ENCODE measurements at places on chromosomes 7 and 10.
A peak's percentile ranks its signal among the peaks of the same experiment; 100 is the strongest.

DNA sequence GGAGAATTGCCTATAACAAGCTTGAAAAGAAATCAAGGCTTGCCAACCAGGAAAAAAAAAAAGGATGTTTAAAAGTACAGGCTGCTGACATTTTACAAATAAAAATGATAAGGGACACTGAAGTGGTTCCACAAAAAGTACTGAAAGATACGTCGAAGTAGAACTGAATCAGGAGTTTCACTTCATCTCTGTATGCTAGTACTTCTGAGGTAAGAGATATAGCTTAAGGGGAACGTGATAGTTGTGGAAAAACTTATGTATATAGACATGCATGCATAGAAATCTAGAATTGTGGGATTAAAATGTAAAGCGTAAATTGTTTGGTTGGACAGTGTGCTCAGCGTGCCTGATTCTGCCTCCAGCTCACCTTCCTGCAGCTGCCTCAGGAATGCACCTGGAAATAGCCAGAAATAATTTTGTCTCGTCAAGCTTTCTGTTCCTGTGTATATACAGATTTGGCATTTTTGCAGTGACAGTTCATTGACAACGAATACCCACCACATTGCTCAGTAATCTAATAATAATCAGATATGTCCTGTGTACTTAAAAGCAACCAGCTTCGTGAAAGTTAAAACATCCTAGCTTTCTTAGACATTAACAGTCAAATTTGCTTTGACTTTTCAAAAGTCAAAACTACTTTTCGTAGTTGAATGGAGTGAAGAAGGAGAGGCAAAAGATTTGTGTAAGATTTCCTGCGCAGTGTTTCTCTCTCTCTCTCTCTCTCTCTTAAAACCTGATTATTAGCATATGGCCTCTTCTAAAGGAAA is 1.4 kb downstream of the SOSTDC1 start:
- DNase-seq, result no peak

DNA sequence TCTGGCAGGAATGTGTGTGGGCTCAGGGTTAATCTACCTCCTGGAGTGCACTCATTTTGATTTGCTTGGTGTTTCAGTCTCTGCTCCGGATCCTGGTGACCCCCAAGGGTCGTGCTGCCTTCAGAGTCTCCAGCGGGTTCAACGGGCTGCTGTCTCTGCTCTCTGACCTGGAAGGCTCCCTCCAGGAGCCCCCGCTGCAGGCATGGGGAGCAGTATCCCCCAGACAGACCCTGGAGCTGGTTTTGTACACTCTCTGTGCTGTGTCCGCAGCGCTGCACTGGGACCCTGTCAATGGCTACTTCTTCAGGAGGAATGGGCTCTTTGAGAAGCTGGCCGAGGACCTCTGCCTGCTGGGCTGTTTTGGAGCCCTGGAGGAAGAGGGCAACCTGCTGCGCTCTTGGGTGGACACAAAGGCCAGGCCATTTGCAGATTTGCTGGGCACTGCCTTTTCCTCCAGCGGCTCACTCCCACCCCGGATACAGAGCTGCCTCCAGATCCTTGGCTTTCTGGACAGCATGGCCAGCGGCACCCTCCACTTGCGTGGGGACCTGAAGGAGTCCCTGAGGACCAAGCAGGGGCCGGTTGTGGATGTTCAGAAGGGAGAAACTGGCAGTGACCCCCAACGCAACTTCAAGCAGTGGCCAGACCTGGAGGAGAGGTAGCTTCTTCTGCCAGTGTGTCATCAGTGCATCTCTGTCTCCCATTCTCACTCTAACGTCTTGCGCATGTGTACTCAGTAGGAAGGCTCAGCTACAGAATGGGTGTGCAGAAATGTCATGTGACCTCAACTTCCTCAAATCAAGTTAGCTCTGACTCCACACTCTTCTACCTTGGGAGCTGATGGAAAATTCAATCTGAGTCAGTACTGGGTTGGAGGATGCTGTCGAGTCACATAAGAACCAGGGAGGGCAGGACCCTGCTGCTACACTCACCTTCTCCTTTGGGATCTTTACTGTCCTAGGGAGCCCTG is 58.5 kb downstream of the WDFY4 start:
- no peak for DNase-seq

- no peak for DNase-seq
Observed at GRCh38 chr7:69367780-69368179, 230.5 kb upstream of the AUTS2 start.

GRCh38 chr10:15758618-15759017 is 38.9 kb upstream of the ITGA8 start:
- DNase-seq, result no peak

GRCh38 chr10:116132780-116133399 is 140.1 kb downstream of the GFRA1 start:
- no peak for DNase-seq

GRCh38 chr7:56495165-56495564 is 378.9 kb upstream of the NUPR2 start:
- no peak for DNase-seq

DNA sequence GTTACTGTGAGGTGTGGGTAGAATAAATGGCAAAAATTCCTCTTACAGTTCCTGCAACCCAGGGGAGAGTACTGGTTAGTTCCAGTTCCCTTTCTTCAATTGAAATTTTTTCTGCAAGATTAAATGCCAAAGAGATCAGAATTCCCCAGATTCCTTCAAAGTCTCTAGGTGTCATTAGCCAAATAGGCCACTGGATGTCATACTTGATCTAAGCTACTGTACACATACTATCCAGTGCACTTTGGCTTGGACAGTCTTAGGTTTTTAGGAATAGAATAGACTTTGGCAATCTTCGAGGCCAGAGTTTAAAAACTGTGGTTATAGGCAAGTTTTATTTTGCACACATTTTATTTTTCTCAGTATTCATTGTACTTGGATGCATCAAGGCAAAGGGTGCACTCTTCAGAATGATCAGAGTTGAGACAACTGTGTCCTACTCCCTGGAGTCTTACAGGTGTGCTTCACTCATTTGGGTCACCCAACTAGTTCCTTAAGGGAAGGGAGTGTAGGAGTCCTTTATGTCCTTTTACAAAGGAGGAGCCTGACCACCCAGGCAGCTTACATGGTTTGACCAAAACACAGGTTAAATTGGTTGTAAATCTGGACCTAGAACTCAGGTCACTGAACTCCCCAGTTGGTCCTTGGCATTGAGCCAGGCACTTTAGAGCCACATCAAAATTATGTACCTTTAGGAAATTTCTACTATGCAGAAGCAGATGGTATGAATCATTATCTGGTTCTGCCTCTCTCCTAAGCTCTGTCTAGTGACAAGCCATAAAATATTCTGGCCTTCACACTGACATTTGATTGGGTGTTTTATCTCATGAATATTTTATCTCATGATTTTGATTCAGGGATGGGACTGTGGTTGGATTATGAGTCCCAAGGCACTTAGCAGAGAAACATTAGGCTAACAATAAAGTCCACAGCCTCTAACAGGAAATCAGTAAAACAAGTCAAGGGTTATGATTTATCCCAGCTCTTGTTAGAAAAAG is 49.5 kb downstream of the ASAH2B start:
- DNase-seq, result no peak

DNA sequence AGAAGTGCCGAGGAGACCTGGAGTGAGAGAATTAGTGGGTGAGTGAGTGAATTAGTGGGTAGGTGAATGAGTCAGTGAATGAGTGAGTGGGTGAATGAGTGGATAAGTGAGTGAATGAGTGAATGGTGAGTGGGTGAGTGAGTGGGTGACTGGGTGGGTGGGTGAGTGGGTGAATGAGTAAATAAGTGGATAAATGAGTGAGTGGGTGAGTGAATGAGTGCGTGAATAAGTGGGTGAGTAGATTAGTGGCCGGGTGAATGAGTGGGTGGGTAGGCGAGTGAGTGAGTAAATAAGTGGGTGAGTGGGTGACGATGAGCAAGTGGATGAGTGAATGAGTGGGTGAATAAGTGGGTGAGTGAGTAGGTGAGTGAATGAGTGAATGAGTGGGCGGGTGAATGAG is 243.7 kb upstream of the MGMT start:
- DNase-seq, result no peak

GRCh38 chr10:62422068-62422590 is 48.0 kb downstream of the ZNF365 start:
- no peak for DNase-seq

DNA sequence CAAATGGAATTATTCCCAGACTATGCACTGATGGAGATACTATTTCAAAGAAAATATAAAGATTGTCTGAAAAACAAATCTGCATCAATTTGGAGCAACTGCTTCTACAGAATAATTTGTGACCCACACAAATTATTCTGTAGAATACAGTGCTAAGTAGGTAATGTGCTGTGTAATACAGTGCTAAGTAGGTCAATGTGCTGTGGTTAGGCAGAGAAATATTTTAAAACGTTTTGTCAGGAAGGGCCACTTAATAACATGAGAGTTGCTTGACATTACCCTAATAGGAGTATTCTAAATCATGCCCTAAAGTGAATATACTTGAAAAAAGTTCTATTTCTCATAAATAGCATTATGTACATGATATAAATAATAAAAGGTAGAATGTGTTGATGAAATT is 116.5 kb upstream of the KCND2 start:
- no peak for DNase-seq

- no peak for DNase-seq
Observed at GRCh38 chr10:132591166-132591971, 53.8 kb downstream of the INPP5A start.

DNA sequence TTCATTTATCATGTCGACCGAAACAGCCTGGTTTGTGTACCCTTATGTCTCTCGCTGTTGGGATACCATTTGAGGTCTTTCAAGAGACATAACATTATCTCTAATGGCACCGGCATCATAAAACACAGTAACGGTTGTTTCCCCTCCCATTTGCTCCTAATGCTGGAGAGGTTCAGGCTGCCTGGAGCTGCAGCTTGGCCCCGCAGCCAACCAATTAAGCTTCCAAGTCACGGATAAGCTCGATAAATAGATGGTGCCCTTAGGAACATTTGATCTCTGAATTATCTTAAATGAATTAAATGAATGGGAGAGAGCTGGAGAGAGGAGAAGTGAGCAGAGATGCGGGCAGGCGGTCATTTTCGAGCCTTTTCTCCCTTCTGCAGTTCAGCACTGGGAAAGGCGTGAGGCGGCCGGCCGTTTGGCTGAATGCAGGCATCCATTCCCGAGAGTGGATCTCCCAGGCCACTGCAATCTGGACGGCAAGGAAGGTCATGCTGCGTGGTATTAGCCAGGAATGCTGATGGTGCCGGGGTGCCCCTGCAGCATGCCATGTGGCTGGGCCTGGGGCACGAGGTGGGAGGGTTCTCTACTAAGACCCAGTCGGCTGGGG is 12.6 kb downstream of the CPA4 start:
- no peak for DNase-seq

GRCh38 chr10:44806950-44807349 is 104.2 kb upstream of the TMEM72 start:
- DNase-seq, result no peak

- no peak for DNase-seq
Observed at GRCh38 chr7:151877911-151878835, 1.3 kb upstream of the PRKAG2 start.

GRCh38 chr10:13421382-13421917 is 73.4 kb upstream of the SEPHS1 start:
- DNase-seq, result no peak

- DNase-seq, result no peak
Observed at GRCh38 chr10:22736134-22736533, 21.8 kb upstream of the PIP4K2A start.

DNA sequence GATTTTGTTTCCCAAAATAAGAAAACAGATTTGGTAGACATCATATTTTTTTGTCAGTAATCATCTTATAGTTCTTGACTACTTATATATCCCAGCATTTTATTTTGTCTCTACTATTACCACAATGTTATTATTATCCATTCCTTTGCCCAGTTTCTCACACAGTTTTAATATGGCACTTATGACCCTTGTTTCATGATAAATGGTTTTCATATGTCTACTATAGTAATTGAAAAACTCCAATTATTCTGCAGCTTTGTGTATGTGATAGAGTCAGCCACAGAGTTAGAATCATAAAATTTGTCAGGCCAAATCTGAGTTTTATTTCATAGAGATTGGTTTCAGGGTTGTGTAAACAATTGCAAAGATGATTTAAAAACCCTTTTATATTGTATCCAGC is 203.9 kb downstream of the MALRD1 start:
- no peak for DNase-seq

DNA sequence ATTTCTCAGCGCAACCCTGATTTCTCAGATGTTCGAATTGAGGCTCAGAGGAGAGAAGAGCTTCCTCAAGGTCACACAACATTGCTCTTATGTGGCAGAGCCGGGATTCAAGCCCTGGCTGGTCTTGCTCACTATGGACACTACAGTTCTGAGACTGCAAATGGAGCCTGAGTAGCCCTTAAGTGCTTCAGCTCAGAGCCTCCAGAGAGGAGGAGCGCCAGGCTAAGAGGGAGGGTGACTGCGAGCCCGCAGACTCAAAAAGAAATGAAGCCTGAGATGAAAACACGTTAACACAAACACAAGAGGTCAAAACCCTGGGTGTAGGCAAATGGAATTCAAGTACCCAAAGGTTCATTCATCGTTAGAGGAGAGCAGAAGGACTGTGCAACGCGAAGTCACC is 13.9 kb downstream of the ARHGAP22 start:
- DNase-seq, result no peak

DNA sequence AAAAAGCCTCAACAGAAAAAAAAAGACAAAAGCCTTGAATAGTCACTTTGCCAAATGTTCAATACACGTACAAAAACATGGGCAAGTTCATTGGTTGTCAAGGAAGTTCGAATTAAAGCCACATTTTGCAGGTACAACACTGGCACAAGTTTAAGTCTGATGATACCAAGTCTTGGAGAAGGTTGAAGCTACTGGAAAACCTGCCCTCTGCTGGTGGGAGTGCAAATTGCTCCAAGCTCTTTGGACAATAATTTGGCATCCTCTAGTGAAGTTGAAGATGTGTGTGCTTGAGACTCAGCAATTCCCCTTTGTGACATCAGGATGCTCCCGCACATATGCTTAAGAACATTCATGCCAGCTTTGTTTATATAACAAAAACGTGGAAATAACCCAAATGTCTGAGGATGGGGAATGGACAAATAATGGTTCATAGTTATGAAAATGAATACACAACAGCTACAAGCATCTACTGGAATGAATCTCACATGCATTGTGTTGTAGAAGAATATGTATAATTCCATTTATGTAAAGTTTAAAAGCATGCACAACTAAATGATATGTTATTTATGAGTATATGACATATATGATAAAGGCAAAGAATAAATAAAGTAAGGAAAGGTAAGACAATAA is 120.0 kb upstream of the PLPP4 start:
- DNase-seq, result peak; percentile 40

DNA sequence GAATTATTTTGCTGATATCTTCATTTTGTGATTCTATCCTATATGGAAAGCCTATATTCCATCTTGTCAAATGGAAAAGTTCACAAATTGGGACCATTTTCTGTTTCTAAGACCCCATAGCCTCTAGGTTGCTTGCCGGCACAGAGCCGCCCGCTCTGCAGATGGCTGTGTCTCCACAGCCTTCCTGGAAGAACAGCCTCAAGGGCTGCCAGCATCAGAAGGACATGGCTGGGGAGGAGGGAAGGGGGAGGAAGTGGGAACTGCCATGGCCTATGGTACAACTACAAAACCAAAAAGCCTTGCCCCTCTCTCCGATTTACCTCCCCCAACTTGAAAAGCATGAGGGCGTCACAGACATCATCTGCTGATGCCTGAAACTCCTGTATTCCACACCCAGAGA is 75.9 kb downstream of the LANCL2 start:
- no peak for DNase-seq

- DNase-seq, result no peak
Observed at GRCh38 chr7:48295296-48295971, 124.2 kb downstream of the ABCA13 start.

Measured in RPMI8226 (cell line).